ENCODE measurements at places on chromosomes 2 and 18.

DNA sequence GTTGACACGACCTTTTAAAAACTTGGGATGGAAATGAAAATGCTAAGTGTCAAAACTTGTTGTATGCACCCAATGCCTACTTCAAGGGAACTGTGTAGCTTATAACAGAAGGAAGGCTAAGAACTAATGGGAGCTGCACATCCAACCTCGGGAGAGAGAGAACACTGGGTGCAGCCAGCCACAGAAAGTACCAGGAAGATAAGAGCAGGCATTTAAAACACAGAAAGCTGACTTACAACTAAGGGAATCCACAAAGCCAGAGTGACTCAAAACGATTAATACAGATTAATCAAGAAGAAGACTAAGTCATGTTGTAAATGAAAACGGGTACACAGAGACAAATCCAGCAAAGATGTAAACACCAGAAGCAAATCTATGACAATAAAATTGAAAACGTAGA, 113.4 kb downstream of the HDAC4 start:
- no peak for DNase-seq

DNA sequence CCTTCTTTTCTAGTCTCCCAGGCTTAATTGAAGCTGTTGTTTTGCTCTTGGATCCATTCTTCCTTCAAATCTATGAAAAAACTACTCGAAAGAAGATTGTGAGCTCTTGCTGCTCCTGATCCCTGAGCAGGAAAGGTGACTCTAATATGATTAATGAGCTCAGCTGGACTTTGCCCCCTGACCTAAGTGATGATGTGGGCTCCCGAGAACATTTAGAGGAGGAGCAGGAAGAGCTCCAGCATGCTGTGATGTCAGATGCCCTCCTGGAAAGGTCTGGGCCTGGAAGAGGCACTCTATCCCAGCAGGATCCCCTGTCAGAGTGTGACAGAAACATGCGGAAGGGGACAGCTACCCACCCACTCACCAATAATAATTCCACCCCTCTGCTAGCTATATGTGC, 117.9 kb upstream of the PELI1 start:
- DNase-seq, result no peak

DNA sequence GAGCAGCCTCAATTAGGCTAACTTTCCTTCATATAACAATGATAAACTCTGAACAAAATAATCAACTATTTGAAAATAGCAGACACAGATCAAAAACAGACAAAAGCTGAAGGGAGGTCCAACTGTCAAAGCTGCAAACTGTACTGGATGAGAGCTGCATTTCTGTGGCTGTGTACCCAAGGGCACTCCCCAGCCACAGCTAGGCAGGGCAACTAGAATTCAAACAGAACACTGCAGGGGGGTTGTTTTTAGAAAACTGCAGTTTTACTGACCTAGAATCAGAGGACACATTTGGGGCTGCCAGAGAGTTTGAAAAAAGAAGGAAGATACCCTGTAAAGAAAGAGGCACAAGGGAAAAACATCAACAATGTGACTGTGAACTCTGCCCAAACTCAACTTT, 56.8 kb downstream of the SMAD2 start:
- DNase-seq, result no peak

DNA sequence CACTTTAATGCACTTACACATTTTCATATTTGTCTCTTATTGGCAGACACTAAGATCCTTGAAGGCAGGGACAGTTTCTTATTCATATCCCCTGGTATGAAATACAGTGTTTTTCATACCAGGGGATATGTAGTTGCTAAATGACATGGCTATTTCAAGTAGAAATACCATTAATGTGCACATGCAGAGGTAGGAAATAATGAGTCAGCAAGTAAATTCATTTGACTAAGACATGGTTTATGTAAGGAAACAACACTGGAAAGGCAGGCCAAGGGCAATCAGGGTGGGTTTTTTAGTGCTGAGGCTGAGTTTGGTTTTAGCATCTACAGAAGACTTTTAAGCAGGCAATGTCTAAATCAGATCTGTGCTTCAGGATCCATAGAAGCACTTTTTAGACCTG, 155.9 kb downstream of the WDPCP start:
- DNase-seq, result no peak

- DNase-seq, result peak; percentile 12
Observed at GRCh38 chr18:14174706-14175085, 42.5 kb upstream of the ZNF519 start.

DNA sequence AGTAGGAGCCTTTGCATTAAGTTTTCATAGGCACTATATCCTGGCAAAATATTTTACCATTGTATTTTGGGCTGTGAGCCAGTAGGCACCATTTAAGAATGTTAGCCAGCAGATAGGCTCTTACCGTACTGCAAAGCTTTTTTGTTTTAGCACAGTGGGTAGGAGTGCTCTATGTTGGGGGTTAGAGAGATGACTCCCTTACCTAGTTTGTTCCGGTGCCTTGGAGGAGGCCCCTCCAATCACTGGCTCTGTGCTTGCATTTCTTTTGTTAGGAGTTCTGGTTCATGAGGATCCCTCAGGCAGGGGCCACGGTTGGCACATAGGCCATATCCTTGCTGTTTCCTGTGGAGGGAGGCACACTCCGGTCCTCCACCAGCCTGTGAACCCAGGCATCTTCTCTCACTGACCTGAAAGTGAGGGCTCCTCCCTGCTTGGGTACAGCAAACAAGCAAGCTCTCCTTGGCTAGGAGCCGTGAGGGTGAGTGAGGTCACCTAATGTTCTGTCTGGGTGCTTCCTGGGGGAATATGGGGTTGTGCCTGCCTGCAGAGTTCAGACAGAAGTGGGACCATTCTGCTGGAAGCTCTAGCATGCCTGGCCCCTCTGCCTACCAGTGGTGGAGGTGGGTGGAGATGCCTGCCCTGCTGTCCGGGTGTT, 29.8 kb downstream of the LTBP1 start:
- DNase-seq, result no peak

GRCh38 chr2:68775272-68775842, 40.7 kb downstream of the ARHGAP25 start:
- no peak for DNase-seq

GRCh38 chr2:7972670-7973069, 709.2 kb upstream of the ID2 start:
- no peak for DNase-seq

DNA sequence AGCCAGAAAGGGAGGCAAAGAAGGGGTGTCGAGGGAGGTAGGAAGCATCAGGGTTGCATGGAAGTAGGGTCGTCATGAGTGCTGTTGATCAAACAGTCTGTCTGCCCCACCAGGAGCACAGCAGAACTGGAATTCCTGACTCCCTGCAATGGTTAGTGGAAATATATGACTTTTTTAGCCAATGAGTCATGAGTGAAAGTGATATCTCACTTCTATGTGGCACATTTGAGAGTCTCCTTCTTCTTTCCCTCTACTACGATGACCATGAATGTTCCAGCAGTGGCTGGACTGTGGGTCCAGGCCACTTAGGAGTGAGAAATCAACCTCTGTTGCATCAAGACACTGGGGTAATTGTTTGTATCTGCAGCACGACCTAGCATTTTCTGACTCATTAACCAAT, 199.5 kb downstream of the TTC32 start:
- no peak for DNase-seq

- no peak for DNase-seq
Observed at GRCh38 chr2:236051351-236051750, 116.8 kb downstream of the GBX2 start.

- no peak for DNase-seq
Observed at GRCh38 chr2:120474486-120474885, 128.6 kb downstream of the INHBB start.

GRCh38 chr2:9592699-9593098, 37.1 kb upstream of the ADAM17 start:
- no peak for DNase-seq

GRCh38 chr18:62399781-62400308, 74.7 kb downstream of the TNFRSF11A start:
- no peak for DNase-seq

DNA sequence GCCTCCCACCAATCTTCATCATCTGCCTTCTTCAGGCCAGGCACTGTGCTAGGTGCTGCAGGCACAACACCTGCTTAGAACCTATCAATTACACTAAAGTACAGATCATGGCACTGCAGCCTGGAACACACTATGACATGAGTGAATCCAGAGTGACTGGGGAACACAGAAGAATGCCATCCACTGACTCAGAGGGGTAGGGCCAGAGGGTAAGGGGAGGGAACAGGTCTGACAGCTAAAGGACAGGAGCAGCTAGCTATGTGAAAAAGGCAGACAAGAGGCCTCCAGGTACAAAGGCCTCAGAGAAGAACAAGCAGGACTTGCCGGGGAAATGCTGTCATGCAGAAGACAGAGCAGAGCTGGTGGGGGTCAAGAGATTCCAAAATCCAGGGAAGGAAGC, 53.3 kb upstream of the ACAA2 start:
- DNase-seq, result no peak

DNA sequence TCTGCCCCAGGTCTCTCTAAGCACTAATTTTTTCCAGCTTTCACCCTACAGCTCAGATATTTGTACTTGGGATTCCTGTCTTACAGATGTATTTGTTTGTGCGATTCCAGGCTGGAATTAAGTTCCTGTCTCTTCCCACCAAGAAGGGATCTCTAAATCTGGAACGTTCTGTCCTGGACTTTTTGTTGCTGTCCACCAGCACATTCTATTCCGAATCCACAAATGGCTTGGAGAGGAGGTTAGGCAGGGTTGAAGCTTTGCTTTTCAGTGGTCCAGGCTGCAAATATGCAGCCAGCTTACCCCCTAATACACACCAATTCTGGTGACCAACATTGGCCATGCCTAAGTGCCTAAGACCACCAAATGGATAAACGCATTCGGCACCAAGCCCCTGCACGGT, 315.0 kb downstream of the TNS1 start:
- DNase-seq, result no peak

Measured in activated CD4-positive, alpha-beta T cell treated with anti-CD3 and anti-CD28 coated beads, Interleukin-2, amount 10 ng/mL, durations not matched to agents 7 days and 5 days (primary cell).